ENCODE measurements at places on chromosomes 2 and 18.

DNA sequence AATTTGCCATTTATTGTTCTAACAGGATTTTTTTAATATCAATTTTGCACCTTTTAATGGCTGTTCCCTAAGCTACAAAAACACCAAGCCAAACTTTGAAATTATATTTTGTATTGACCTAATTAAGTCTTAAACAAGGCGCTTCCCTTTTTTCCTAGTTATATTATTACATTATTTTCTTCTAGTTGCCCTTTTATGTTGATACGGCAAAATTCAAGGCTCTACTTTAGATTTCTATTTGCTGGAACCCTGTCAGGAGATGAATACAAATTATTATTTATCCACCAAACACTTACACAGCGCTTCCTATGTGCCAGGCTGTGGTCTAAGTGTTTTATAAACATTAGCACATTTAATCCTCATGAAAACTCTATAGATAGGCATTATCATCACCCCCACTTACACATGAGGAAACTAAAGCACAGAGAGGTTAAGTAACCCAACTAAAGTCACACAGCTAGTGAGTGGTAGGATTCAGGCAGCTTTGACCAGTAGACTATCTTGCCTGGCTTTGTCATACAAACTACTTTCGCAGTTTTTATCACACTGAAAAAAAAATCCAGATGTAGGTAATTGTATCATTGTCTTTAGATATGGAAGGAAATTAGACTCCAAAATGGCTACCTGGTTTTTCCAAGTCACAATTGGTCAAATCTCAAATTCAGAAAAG lies 456.5 kb downstream of the STK39 start:
- DNase-seq: no peak

DNA sequence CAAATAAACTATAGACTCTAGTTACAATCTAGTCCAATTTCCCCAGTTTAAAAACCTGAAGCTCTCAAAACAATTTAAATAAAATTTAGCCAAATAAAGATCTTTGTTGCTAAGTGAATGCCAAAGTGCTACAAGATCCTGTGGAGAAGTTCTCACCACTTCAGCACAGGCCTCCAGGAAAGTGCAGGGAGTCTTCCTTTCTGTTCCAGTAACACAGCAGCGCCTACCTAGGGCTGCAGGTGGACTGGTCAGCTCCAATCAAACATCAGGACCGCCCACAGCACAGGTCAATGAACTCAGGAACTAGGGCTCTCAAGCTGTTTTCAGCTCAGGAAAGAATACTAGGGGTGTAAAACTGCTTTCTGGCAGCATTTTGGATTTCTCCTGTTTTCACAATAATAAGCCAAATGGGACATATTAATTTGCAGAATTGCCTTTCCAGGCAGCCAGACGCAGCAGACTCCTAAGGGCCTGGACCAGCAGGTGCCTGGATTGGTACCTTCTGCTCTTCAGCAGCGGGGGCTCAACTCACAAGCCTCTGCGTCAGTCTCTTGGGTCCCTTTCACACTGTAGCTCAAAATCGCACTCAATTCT lies 1.5 kb downstream of the FAM110C start:
- DNase-seq: peak; percentile 51

DNA sequence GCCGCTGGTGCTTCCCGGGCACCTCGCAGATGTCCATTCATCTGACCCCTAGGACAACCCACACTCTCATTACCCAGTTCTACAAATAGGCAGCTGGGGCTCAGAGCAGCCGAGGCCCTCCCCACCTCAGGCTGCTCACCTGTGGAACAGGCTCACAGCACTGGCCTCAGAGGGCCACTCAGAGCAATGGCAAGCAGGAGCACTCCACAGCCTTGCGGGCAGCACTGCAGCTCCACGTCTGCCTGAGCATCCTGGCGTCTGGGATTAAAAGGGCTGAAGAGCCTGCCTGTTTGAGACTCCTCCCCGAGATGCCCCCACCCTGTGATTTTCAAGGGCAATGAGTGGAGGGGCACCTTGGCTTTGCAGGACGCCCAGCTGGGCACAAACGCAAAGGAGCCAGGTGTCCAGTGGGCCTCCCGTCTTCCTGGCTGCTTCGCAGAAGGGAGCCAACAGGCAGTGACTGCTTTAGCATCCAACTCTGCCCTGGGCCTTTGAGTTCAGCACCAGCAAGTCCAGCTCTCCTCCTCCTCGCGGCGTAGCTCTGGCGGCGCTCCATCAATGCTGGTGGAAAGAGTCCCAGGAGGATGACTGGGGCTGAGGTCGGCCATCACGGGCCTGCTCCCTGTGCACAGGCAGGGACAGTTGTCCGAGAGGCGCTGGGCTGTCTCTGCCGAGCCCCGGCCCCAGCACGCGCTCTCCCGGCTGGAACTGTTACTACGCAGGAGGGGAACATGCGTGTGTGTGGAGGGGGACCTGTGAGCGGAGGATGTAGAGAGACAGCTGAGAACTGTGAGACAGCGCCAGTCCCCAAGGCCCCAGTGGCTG lies 297.2 kb downstream of the NDUFA10 start:
- DNase-seq: no peak

DNA sequence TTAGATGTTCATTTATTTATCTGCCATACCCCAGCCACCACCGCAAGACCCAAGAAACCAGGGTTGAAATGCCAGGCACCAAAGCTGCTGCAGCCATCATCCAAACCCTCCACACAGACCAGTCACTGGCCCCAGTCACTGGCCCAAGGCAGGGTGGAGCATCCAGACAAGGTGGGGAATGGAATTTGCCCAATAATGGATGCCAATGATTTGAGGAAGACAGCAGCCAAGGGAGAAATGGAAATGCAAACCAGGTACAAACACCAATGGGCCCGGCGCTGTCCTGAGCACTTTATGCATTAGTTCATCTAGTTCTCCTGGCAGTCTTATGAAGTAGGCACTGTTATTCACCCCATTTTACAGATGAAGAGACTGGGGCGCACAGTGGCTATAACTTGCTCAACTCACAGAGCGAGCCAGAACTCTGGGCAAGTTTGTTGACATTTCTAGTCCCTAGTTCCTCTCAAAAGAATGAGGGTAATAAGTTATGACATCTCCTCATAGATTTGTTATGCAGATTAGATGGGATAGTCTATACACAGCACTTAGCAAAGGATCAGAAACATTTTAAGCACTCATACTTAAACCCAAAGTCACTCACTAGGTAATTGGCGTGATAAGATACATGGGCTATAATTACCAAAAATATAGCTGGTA lies 173.3 kb downstream of the TMEM247 start:
- no peak for DNase-seq

DNA sequence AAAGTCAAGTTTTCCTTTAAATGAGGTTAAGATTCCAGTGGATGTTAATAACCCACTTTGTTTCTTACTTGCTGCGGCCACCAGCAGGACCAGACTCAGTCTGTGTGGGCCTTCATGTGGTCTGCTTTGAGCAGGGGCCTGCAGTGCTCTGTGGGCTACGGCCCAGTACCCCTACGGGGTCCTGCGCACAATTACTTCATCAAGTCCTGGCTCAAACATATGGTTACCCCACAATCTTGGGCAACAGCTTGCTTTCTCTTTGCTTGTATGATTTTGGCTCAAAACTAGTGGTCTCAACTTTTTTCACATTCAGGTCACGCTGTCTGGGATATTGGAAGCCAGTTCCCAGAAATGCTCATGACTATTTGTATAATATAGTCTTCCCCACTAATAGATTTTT lies 64.2 kb downstream of the PTPN2 start:
- no peak for DNase-seq

DNA sequence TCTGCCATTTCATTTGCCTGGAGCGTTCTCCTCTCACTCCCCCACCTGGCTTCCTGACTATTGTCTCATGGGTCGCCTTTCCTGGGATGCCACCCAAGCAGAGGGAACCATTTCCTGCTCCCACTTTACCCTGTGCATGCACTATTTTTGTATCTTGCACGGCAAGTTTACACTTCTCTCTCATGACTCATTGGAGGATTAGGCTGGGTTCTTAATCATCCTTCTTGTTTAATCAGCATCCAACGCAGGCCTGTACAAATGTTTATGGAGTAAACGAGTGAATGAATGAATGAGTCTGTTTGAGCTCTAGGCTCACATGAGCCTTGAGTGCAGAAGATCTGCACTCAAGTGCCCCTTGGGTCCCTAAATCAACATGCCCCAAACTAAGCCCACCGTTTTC lies 3.8 kb upstream of the ARHGAP25 start:
- DNase-seq: no peak

DNA sequence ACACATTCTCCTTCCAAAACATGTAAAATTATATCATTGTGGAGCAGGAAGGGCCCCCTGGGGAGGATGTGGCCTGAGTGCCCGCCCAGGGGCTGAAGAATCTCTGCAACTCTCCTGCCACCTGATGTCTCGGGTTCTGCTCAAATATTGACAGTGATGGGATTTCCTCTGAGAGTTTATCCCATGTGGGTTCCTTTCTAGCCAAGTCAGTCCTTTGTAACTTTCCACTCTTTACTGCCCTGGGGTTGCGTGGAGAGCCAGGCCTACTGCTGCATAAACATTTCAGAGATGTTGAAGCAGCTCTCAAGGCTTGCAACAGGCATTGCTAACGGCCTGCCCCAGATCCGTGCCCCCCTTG lies 4.0 kb upstream of the RAB17 start:
- DNase-seq: no peak

DNA sequence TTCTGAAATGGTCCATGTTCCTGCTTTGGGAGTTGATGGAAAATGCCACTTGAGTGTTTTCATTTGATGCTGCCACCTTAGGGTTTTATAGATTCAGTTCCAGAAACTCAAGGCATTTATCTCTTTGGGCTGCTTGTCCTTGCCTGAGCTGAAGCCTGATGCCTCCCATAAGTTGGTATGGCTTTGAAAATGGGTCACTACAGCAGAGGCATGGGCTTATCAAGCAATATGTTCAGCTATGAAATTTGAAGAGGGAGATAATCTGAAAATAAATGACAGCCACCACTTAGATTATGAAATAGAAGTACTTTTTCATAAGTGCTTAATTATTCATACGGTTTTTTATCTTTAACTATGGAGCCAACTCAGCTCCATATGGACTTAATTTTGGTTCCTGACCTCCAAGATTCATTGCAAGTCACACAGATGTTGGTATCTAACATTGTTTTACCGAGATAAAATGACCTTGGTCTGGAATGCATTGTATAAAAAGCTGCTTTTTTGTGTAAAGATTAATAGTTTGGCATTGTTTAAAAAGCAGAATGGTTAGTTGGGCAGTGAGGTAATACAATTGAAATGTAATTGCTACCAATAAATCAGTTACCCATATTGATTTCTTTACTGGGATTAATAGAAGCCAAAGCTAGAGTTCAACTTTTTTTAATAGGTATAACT lies 4.5 kb downstream of the SLC14A1 start:
- DNase-seq: no peak

DNA sequence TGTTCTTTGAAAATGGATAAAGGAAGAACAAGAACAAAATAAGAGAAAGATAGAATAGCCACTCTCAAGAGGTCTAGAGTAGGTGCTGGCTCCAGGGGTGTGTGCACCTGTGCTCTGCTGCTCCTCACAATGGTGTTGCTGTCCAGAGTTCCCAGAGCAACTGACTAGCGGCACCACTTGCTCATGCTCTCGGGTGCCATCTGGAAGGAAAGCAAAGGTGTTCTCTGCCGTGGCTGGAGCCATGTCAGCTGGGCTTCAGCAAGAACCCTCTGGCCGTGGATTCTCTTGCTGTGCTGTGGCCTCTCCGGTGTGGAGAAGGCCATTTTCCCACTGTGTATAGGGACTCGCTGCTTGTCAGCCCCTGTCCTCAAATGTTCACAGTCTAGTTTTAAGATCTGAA lies 114.6 kb upstream of the TEX51 start:
- no peak for DNase-seq

GRCh38 chr2:237734905-237735623 lies 63.5 kb upstream of the RBM44 start:
- no peak for DNase-seq

DNA sequence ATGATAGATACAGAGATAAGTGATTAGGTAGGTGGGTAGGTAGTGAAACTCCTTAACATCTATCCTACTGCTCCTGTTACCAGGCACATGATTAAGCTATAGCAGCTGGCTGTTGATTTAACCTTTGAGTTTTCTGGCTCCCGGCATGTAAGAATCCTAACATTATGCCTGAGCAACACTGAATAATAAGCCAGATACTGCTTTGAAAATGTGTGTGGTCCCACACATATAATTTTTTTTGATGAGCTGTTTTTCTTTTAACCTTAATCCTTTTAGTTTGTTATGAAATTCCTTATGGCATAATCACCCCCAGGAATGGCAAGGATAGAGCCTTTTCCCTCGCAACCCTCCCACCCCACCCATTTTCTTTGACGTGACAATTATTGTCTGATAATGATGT lies 104.2 kb upstream of the NEUROD1 start:
- no peak for DNase-seq

- DNase-seq: no peak
Measured at GRCh38 chr2:127662937-127663565, 12.3 kb downstream of the LIMS2 start.

GRCh38 chr2:58732999-58733398 lies 491.9 kb upstream of the FANCL start:
- DNase-seq: no peak

DNA sequence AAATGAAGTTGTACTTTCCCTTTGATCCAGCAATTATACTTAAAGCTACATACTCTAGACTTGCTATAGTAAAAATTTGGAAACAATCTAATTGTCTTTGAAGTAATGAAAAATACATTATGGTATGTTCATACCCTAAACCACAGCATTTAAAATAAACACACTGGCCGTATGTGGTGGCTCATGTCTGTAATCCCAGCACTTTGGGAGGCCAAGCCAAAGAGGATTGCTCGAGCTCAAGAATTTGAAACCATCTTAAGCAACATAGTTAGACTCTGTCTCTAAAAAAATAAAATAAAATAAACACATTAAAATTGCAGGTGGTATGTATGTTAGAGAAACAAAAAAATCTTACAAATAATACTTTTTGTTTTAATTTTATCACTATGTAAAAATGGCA lies 208.1 kb upstream of the KLHL14 start:
- DNase-seq: no peak

DNA sequence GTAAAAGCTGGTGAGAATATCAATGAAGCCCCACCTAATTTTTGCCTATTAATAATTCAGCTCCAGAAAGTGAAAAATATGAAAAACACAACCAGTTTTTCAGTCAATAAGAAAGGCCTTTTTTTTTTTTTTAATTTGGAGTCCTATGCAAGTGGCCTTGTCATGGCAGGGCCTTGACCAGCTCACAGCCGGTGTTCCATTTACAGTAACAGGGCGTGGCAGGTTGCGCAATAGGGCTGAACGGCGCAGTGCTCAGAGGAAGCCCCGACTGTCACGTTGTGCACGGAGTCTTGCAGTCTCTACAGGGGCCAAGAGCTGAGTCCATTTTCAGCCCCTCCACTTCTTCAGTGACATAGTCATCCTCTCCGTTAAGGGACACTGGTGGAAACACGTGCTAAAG lies 184.1 kb upstream of the FN1 start:
- DNase-seq: no peak

- DNase-seq: no peak
Measured at GRCh38 chr18:66560094-66560493, 43.8 kb downstream of the CDH19 start.

Data from iPS-NIHi11 (cell line).